ENCODE measurements at places on chromosomes 3 and 15.
A peak's percentile ranks its signal among the peaks of the same experiment; 100 is the strongest.

- DNase-seq = no peak
These were observed 109.7 kb upstream of the GALNT15 start for GRCh38 chr3:16064642-16065414.

DNA sequence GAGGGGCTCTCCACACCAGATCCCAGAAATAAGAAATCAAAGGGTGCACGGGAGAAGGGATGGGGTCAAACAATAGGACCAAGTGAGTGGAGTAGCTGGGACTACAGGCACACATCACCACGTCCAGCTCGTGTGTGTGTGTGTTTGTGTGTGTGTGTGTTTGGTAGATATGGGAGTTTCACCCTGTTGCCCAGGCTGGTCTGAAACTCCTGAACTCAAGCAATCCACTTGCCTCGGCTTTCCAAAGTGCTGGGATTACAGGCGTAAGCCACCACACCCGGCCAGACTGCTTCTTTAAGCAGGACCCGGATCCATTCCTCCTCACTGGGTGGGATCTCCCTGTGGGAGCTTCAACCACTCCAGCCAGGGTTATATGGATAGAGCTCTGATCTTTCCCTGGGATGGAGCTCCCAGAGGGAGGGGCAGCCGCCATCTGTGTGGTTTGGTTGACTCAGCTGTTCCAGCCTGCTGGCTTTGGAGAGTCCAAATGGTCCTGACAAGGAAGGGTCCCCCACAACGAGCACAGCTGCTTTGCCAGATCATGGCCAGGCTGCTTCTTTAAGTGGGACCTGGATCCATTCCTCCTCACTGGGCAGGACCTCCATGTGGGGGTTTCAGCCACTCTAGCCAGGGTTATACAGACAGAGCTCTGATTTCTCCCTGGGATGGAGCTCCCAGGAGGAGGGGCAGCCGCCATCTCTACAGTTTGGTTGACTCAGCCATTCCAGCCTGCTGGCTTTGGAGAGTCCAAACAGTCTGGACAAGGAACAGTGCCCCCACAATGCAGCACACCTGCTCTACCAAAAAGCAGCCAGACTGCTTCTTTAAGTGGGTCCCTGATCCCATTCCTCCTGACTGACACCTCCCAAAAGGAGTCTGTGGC is 9.1 kb upstream of the AVEN start:
- DNase-seq = no peak

- DNase-seq = no peak
These were observed 247.3 kb upstream of the NSMCE3 start for GRCh38 chr15:29516929-29517328.

GRCh38 chr3:31748933-31749295 is 216.2 kb downstream of the STT3B start:
- DNase-seq = no peak

- DNase-seq = no peak
These were observed 6.4 kb downstream of the NSUN3 start for GRCh38 chr3:94069194-94069813.

DNA sequence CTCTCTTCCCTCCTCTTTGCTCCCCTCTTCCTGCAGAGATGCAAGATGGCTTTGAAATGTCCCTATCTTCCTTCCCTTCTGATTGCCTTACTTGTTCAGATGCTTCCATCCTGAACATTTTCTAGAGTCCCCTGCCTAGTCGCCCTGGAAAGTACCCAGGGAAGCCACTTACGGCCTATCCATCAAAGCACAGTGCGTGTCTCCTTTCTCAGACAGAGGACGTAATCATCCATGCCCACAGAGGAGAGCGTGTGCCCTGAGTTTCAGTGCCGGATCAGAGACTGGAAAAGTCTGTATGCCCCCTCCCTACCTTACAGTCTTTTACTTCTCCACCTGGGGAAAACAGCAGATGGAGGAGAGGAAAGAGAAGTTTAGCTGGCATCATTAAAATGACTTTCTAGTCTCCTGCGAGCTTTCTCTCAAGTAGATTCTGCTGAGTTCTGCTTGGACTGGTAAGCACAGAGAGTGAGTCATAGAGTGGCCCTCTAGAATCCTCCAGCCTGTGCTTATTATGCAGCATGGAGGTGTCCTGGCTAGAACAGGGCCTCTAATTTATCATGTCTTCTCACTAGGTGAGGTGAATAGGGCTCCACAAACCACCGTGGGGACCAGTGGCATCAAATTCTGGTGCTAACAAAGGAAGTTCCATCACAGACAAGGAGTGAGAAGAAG is 114.6 kb downstream of the SLCO3A1 start:
- no peak for DNase-seq

GRCh38 chr3:59246719-59247401 is 197.0 kb upstream of the CFAP20DC start:
- DNase-seq = no peak

DNA sequence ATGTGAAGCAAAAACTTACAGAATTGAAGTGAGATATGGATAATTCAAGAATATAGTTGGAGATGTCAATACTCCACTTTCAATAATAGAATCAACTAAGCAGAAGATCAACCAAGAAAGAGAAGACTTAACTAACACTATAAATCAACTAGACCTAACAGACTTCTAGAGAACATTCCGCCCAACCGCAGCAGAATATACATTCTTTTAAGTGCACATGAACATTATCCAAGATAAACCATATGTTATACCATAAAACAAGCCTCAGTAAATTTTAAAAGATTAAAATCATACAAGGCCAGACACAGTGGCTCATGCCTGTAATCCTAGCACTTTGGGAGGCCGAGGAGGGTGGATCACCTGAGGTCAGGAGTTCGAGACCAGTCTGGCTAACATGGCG is 5.5 kb upstream of the TEX55 start:
- DNase-seq = no peak

- DNase-seq = no peak
These were observed 16.3 kb upstream of the TRPM7 start for GRCh38 chr15:50702762-50703334.

- DNase-seq = peak; percentile 74
These were observed 777 bp downstream of the LOXL1 start for GRCh38 chr15:73927003-73927475.

All from retina (tissue), 1 donor.